SW 1271 (cell line): ENCODE measurements at places on chromosomes 5 and 9.

- no peak for DNase-seq
Observed at GRCh38 chr9:136439481-136440408, at the start of gene INPP5E. Gene INPP5E (minus strand): TSS chr9:136439845. CDS start chr9:136439419, 426 bp downstream.

GRCh38 chr9:123099042-123099441, 65.6 kb downstream of the GPR21 start:
- DNase-seq: no peak

DNA sequence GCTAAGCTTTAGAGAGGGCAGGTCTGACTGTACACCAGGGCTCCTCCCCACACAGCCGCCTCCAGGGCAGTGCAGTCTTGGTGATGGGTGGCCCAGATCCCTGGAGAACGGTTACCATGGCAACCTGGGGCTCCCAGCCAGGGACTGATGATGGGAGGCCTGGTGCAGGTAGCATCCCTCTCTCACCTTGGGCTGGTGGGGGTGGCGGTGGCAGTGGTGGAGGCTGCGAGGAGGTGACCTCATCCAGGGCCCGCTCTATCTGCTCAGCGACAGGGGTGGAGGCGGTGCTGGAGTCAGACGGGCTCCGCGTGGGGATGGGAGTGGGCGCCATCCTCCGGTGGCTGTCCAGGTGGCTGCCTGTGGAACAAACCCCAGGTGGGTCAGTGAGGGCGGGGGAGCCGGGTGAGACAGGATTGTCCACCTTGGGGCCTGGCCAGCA, 12.3 kb downstream of the PRR7 start:
- DNase-seq: peak; percentile 55

DNA sequence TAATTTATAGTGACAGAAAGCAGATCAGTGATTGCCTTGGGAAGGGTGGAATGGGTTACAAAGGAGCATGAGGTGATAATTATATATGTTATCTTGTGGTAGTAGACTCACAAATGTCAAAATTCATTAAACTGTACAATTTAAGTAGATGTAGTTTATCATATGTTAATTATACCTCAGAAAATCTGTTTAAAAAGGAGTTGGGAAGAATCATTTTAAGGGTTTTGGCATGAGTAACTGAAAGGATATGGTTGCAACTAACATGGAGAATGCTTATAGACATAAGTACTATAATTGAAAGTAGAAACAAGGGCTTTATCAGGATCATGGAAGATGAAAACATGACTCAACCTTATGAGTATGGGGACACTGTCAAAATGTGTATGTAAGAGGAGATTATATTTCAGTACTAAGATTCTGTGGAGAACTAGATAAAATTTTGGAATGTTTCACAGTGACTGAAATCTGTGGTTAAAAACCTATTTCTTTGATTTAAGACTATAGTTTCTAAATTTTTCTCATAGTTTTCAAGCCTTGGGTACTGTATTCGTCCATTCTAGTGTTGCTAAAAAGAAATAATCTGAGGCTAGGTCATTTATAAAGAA, 73.3 kb downstream of the FCHO2 start:
- no peak for DNase-seq

- DNase-seq: no peak
Observed at GRCh38 chr5:158847772-158848171, 251.9 kb downstream of the EBF1 start.

DNA sequence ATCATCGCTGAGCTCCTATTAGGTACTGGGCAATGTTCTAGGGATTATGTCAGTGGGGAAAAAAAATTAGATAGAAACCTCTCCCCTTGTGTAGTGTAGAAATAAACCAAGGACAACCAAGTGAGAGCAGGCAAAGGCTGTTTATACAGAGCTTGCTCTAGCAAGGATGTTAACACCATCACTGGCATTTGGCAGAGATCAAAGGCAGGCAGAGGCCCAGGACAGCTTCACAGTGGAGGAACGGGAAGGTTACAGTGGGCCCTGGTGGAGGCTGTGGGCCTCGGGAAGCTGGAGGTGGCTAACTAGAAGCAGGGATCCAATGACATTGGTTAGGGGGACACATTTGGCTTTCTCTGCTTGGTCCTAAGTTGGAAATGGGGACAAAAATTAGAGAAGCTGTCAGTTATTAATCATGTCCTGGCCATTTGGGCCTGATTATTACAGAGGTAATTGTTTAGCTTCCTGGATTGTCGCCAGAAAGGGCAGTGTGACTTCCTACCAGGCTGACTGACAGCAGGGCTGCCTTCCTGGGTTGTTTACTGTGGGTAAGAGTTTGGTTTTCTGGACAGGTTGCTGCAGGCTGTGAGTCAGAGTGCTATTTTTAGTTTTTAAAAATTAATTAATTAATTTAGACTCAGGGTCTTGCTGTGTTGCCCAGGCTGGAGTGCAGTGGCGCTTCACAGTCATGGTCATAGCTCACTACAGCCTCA, 259.3 kb downstream of the ROR2 start:
- no peak for DNase-seq

DNA sequence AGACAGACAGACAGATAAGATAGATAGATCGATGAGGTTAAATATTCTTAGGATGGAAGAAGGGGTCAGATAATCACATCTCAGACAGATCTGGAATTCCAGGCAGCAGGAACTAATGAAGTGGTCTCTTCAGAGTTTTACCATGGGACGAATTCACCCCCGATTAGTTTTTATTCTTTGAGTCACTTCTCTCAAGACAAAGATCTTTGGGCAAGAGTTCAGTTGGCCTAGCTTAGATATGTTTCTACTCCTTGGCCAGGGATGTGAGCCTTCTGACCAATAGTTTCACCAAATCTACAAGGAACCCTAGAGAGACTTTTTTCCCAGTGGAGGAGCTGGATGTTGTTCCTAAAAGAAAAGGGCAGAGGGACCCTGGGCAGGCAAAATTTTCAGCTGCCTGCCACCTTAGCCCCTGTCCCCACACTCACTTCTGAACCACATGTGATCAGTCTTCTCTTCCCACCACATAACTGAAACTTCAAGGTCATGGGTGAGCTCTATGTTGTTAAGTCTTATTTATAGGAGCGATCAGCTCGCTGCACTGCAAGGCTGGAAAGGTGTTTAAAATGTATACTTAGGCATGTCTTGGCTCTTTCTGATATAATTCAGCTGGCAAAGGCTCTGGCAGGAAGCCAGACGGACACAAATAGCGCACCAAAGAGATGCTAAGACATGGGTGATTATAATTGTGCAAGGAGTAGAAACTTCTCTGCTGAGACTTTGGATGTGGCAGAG, 132.9 kb downstream of the PALM2AKAP2 start:
- DNase-seq: no peak

GRCh38 chr5:14946815-14947620, 75.4 kb upstream of the ANKH start:
- peak; percentile 32 for DNase-seq

DNA sequence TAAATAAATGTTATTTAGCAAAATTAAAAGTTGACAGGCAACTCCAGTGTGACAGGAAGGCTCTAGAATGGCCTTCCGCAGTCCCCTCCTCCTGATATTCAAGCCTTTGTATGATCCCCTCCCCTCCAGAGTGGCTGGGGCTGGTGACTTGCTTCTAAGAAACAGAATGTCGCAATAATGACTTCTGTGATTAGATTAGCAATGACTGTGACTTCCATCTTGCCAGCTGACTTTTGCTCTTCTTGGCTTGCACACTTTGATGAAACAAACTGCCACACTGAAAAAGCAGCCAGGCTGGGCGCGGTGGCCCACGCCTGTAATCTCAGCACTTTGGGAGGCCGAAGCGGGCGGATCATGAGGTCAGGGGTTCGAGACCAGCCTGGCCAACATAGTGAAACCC, 106.5 kb upstream of the LARP1 start:
- DNase-seq: no peak

GRCh38 chr9:84860249-84861115, 191.0 kb downstream of the NTRK2 start:
- no peak for DNase-seq

DNA sequence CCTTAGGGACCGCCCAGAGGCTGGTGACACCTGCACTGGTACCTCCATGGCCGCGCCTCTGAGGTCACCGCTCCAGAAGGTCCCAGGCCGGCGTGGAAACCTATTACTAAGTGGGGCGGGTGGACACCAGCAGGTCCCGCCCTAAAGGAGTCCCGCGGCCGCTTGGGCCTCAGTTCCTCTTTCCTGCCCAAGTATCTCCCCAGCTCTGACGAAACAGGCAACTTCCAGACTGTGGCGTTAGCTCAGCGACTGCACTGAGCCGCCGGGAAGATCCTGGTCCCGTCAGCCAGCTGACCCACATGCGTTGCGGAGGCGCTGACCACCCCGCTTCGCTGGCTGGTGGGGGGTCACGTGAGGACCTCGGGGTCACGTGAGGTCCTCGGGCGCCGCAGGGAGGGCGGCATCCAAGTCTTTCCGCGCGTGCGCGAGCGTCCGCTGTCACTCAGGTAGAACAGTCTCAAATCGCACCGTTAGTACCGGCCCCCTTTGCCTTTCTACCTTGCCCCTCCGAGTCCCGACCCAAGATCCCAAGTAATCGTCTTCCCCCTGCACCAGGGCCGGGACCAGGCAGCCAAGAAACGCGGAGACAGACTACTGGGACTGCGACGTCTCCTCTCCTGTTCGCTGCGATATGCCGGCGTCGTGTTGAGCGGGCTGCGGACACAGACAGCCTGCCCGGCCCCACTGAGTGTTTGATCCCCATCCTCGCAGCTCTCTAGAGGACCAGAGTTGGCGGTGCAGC, 53.7 kb upstream of the KDM4C start:
- no peak for DNase-seq

- no peak for DNase-seq
Observed at GRCh38 chr5:143258559-143259253, 144.8 kb downstream of the NR3C1 start.

GRCh38 chr5:56791396-56791795, 24.0 kb upstream of the MAP3K1 start:
- no peak for DNase-seq

GRCh38 chr5:158700231-158701006, 399.3 kb downstream of the EBF1 start:
- DNase-seq: no peak

GRCh38 chr5:166719991-166720390, 1571.5 kb upstream of the WWC1 start:
- no peak for DNase-seq

DNA sequence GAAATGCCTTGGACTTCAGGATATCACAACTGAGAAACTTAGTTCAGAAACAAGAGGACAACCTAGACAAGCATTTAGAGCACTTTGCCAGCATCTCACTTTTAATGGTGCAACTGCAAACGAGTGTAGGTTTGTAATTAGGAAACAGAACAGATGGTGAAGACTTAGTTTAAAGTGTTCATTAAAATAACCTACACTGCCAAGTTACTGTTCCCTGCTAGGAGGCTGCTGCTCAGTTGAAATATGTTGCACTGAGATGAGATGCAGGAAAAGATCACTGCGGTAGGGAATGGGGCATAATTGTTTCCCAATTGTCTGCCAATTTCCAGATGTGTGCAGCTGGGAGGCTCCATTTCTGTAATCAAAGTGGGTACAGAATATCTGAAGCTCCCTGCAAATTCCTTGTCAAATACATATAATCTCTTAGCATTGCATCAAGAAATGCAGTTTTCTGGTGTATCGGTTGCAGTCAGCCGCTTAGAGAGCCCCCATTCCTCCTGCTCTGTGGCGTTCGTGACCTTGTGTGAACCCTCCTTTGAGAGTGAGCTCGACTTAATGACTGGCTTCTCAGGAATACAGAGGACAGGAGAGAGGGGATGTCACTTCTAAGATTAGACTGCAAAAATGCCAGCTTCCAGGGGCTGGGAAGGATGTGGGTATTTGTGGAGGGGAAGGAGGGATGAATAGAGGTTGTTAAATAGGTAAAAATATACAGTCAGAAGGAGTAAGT, 448.9 kb downstream of the MED10 start:
- no peak for DNase-seq

- DNase-seq: no peak
Observed at GRCh38 chr9:95107001-95107749, 210.3 kb downstream of the FANCC start.

- no peak for DNase-seq
Observed at GRCh38 chr5:82096249-82096648, 124.4 kb downstream of the ATG10 start.

GRCh38 chr9:79686381-79687130, 114.8 kb downstream of the TLE4 start:
- no peak for DNase-seq

DNA sequence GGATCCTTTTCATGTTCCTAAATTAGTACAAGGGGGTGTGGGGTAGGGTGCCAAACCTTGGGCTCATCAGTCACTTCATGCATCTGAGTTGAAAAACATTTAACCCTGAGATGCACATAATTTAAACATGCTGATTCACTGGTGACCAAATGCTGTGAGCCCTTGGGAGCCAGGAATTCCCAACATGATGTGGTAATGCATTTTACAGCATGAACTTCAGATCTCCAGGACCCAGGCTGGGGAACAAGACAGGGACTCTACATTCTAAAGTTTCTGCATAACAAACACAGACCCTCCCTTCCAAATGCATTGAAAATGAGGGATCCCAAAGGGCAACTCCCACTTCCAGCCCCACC, 322.2 kb downstream of the NDUFS4 start:
- DNase-seq: no peak

- no peak for DNase-seq
Observed at GRCh38 chr9:79684711-79685575, 113.2 kb downstream of the TLE4 start.

- DNase-seq: no peak
Observed at GRCh38 chr9:81581986-81582385, 107.4 kb downstream of the TLE1 start.

GRCh38 chr9:87494970-87495471, 2.6 kb upstream of the DAPK1 start:
- DNase-seq: no peak

DNA sequence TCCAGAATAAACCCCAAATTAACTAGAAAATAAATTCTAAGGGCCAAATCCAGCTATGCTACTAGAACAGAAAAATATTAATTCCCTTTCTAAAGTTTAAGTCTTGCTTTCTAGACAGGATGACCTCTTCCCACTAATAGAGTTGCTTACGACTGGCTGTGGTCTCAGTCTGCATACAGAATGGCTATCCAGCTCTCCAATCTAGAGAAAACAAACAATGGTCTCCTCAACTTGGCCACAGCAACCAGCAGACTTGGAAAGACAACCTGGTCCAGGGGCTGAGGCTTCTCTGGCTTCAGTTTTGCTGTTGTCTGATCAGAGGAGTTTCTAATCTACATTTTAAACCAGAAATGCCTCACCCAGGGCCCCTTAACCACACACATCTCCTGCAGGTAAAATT, 28.9 kb downstream of the RASEF start:
- DNase-seq: no peak

DNA sequence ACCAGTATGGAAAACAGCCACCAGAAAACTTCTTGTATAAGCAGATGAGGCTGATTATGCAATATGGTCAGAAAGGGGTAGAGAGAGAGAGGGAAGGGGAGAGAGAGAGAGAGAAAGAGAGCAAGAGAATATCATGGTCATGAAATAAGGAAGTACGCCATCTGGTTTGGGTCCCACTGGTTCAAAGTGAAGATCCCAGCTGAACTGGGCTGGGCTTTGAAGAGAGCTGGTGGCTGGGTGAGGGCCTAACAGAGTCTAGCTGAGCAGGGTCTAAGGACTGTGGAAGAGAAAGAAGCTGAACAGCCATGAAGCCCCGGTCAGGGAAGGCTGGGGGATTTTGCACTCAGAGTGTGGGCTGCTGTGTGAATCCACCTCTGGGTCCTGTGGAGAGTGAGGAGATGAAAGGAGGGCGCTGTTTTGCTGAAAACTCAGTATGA, 14.6 kb downstream of the TRIM14 start:
- no peak for DNase-seq

GRCh38 chr5:33843579-33843978, 48.2 kb downstream of the ADAMTS12 start:
- DNase-seq: peak; percentile 37

GRCh38 chr5:160324886-160325285, 12.5 kb upstream of the CCNJL start:
- no peak for DNase-seq
